ENCODE measurements at places on chromosomes 7 and 10. TPM values are rescaled to one million over a fixed set of nuclear protein-coding genes. Genes with fewer than 3 reads are reported as not detected.

Gene TUBB8
- 2.4 TPM for total RNA-seq

Gene FAM25C
- total RNA-seq, result not detected

Gene PALD1
- total RNA-seq, result 36.1 TPM

Gene CACNA2D1
- 33.3 TPM for total RNA-seq

Gene SPDYE6
- total RNA-seq, result not detected

Gene HGF
- 0.32 TPM for total RNA-seq

Gene PLXDC2
- total RNA-seq, result 31.7 TPM

Gene IFRD1
- total RNA-seq, result 31.2 TPM

Gene METTL27
- total RNA-seq, result 7.7 TPM

Gene CALCR
- 1.2 TPM for total RNA-seq
